ENCODE measurements at places on chromosomes 11 and 22. TPM values are rescaled to one million over a fixed set of nuclear protein-coding genes. Genes with fewer than 3 reads are reported as not detected.

DNA sequence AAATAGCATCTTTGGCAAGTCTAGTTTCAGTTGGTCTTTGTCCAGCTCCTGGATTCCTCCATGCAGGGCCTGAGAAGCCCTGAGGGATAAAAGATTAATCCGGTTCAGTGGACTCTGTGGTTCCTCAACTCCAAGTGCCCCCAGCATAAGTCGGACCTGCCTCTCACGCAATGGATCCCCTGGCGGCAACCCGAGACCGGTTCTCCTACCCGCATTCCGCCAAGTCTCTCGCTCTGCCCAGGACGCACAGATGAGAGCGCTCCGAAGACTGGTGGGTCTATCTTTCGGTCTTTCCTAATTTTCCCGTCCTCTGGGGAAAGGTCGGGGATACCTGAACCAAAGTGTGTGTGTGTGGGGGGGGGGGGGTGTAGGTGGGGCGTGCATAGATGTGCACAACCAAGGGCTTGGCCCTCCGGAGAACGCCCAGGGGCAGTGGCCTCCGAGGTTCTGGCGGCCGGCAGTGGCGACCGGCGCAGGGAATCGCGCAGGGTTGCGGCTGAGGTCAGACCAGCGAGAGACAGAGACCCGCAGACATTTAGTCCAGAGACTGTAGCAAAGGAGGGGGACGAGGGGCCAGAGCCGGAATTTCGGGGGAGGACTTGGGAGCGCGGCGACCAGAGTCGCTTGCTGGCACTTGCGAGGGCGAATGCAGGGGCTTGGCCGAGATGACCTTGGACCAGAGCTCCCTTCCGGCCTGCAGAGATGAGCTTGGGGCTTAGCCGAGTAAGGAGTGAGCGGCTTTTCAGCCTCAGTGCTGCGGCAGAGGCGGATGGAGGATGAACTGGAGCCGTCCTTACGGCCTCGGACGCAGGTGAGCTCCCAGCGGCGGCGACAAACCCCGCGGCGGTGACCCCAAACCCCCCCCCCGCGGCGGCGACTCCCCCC, 712 bp upstream of the SLC2A11 start:
- no peak for DNase-seq

DNA sequence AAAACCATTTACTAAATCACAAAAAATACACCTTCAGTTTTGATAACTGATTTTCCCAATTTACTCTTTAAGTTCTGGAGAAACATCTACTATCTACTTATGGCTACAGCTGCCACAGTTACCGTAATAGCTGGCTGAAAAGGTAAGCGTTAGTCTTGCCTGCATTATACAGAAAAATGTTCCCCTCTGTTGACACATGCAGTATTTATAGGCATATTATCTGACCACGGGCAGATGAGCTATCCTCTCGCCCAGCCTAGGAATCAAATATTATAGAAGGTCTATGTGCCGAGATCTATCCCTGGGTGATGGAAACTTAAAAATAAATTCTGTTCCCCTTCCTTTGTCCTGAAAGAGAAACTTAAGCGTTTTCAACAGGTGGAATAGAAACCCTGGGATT, 283.8 kb downstream of the CADM1 start:
- DNase-seq, result no peak

GRCh38 chr11:74471668-74472429, 4.5 kb upstream of the KCNE3 start:
- no peak for DNase-seq

DNA sequence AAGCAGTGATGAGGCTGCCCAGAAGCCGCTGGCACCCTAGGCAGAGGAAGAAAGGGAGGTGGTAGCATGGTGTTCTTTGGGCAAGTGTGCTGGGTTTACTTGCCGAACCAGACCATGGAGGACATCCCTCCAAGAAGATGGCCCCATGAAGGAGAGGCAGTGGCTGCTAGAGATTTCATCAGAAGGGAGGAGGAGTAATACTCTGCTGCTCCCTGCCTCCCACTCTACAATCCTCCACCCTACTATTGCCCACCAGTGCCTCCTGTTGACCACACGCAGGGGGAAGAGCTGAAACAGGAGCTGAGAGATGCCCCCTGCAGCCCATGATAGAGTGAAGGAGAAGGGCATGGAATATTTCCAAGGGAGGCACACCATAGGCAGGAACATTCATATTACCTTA, 51.0 kb upstream of the PRSS23 start:
- DNase-seq, result no peak

DNA sequence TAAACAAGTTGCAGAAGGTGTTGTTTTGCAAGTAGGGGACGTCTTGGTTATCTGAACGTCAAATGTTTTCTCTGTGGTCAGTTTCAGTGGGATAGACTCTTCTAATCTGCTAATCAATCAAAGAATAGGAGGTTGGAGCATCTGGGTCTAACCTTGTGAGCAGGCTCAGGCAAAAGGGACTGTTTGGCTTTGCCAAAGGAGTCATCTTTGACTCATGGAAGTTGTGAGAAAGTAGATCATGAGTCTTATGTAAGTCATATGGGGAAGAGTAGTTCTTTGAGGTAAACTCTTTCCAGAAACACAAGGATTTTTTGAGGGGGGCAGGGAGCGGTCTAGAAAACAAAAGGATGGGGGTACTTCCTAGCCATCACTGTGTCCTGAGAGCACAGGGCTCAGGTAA, 27.1 kb upstream of the TOP3B start:
- no peak for DNase-seq

DNA sequence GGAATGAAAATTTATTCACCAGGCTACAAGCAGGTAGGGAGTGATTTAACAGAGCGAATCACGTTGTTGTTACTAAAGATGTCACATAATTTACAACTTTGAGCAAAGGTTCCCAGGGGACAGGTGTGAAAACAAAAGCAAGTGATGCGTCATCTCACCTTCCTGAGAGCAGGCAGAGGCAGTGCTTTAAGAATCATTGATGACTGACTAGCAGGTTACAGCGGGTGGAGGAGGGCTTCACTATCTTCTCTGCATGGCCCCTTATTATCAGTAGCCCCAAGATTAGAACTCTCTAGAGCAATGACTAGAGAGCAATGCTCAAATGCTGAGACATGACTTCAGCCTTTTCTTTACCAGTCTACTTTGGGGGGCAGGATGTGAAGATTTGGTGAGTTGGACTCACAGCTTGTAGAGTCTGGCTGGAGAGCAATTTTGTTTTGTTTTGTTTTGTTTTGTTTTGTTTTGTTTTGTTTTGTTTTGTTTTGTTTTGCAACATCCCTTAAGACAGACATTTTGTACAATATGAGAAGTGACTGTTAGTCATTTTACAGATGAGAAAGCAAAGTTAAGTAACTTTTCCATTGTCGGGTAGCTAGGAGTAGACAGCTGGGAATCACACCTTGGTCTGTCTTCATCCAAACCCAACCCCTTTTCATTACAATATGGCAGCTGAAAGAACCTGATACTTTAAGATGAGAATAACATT, 84.8 kb downstream of the SLC1A2 start:
- DNase-seq, result no peak

Gene PDGFB
- 13.3 TPM for polyA plus RNA-seq

Gene CLDN5
- polyA plus RNA-seq, result 22.2 TPM

Gene SVIP
- polyA plus RNA-seq, result 40.2 TPM

All from right renal cortex interstitium (tissue), 3 donors.